ENCODE measurements at places on chromosomes 7 and 10.

DNA sequence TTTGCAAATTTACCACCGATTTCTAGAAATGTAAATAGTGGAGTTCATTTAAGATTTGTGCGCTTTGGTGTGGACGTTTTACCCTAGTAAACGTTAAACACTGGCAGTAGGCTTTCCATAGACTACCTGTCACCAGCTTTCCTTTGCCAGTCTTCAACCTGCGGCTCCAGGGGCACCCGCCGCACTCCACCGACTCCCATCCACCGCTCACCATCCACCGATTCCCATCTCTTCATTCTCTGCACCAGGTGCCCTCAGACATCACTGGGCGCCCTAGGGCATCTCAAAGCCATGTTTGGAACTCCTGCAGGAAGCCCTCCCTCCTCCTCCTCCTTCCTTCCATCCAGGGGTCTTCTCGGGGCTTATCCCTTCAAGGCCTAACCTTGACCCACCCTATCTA is 1.4 kb upstream of the AP5Z1 start:
- no peak for DNase-seq

DNA sequence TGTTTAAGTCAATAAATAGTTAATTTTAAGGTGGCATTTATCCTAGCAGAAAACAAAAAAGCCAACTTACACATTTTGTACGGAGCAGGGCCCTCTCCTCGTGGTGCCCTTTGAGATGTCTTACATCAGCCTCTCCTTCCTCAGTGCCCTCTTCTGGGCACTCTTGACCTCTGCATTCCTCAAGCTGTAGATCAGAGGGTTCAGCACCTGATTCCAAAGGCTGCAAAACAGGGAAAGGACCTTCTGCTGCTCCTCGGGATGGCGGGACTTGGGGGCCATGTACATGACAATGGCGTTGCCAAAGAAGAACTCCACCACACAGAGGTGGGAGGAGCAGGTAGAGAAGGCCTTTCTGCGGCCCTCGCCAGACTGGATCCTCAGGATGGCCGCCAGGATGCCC is 4.6 kb upstream of the OR2A14 start:
- DNase-seq, result no peak

DNA sequence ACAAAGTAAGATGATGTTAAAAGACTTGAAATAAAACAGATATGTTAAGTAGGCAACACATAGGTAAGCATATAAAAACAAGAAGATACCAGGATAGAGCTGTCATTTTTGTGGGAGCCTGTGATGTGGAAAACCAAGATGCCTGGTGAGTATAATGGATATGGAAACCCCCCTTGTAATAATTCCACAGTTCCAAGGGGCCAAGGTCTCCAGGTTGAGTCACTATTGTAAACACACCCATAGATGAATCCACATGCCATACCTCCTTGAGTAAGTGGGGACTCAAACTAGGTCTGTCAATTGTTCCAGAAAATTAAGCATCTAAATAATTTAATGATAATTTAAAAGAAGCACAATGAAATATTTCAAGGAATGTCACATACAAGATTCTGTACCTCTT is 15.9 kb downstream of the CAV1 start:
- no peak for DNase-seq

DNA sequence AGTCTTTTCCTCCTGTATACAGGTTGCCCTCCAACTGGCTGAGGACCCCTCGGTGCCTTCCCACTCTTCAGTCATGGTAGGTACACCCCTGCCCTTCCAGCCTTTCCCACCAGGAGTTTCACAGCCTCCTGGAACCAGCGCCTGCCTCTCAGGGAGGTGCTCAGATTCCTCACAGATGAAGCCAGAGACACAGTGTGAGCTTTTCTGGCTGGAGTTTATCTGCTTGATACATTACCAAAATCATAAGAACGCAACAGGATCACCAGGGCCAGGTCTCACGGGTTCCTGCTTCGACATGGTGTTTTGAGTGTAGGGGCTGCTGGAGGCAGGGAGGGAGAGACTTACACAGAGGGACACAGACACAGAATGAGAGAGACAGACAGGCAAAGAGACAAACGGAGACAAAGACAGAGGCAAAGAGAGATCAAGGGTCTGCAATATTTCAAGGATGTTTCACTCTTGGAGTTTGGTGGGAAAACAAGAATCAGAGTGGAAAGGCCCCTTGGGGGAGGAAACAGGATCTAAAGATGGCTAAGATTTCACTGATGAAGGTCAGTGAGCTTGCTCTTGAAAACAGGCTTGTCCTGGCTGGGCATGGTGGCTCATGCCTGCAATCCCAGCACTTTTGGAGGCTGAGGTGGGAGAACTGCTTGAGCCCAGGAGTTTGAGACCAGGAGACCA is 6.5 kb upstream of the INMT start:
- DNase-seq, result no peak

DNA sequence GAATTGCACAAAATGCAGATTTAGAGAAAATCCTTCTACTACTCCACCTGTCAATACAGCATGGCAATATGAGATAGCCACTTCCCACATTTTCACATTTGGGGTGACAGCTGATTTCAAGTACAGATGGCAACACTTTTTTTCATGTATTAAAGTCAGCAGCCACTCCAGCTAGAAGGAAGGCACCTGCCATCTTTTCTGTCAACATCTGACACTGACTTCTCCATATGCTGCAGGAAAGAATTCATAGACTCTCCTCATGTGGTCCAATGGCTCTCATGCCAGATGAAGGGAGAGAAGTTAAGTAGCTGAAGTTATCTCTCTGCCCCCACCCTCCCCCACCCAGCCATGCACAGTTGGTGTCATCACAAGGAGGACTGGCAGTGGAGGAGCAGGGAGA is 912.0 kb downstream of the SORCS1 start:
- DNase-seq, result no peak

- DNase-seq, result no peak
Observed at GRCh38 chr7:143960813-143961610, 6.4 kb downstream of the OR2F1 start.

GRCh38 chr7:91343996-91344629 is 79.9 kb downstream of the FZD1 start:
- DNase-seq, result no peak

- DNase-seq, result no peak
Observed at GRCh38 chr10:119166564-119166963, 1.1 kb upstream of the SFXN4 start.

GRCh38 chr10:19961076-19962053 is 145.1 kb downstream of the PLXDC2 start:
- DNase-seq, result no peak

- DNase-seq, result no peak
Observed at GRCh38 chr7:83001362-83002040, 161.2 kb downstream of the PCLO start.

GRCh38 chr7:7698930-7699329 is 19.5 kb downstream of the RPA3 start:
- no peak for DNase-seq

DNA sequence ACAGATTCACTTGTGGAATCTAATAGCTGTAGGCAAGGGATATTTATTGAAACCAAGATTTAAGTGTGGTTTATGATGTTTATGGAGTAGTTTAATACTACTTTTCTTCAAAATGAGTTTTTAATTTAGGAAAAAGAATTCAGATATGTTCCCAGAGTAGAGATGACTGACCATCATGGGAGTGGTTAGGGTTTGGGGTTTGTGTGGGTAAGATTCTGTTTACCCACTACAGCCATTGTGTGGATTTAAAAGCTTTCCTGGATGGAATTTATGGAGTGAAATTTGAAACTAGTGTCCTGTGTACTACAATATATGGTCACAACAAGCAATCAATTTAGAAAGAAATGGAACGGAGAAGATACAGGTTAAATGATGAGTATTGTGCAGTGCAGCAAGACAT is 453.5 kb downstream of the AUTS2 start:
- no peak for DNase-seq

DNA sequence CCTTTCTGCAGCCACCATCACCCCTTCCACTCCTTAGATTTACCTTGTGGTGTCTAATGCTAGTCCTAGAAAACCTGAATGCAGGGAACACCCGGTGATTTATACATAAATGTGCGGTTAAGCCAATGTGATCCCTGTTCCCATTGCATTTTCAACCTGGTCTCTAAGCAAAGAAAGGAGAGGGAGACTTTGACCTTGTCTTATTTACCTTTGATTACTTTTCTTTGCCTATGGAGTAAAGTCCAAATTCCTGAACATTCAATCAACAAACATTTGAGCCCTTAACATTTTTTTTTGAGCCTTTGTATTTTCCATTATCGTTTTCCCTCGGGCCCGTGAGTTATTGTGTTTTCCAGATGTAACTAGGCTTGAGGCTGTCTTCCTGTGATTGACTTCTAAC is 233.9 kb downstream of the ZNF248 start:
- no peak for DNase-seq

GRCh38 chr10:97937928-97938327 is 88.3 kb downstream of the GOLGA7B start:
- no peak for DNase-seq

- no peak for DNase-seq
Observed at GRCh38 chr10:132804785-132805426, 19.0 kb upstream of the NKX6-2 start.

DNA sequence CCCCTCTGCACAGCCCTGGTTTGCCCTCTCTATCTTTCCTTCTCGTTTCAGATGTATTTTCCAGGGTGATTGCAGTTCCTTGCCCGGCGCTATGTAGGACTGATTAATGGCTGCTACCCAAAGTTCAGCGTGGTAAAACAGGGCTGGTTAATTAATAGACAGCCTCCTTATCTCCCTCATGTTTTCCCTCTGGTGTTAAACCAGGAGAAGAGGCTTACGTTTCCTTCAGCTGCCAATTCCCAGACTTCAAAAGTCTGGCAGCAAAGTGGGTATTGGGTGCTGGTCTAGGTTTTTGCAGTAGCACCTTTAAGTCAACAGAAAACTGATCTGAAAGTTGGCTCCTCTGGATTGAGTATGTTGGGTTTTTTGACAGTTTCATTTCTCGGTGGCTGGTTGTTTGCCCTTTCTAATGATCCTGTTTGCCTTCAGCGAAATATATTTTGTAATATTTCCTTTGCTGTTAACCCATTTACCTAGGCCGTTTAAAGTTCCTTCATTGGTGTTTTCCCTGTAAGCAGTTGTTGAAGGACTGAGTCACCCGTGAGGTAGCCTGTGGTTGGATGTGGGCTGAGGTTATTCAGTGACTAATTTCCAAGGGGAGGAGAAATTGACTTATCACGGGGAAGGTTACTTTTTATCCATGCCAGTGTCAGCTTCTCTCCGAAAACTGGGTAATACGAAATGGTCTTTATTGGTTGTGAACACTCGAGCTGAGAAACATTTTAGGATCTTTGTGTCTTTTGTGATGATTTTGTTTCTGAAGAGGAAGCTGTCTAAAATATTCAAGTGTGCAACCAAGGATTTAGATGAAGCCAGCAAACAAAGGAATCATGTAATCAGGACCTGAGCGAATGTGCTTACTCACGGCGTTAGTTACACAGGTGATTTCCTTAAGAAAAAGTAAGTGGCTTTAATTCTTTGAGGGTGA is 257.2 kb downstream of the KIAA1217 start:
- DNase-seq, result no peak

- DNase-seq, result no peak
Observed at GRCh38 chr7:33900501-33900900, 4.8 kb upstream of the BMPER start.

DNA sequence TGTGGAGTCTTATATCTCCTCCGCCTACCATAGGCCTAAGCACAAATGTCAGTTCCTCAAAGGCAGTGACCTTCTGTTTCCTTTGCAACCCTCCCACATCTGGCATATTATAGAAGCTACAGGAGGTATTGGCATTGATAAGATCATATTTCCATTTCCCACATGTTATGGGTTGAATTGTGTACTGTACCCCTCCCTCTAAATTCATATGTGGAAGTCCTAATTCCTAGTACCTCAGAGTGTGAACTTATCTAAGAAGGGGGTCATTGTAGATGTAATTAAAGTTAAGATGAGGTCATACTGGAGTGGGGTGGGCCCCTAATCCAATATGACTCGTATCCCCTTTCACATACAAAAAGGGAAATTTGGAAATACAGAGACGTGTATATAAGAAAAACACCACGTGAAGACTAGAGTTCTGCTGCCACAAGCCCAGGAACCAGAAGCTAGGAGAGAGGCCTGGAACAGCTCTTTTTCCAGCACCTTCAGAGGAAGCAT is 6.1 kb upstream of the LAMB4 start:
- DNase-seq, result no peak
